Amygdala (tissue), 56 donors: ENCODE measurements at places on chromosomes 5 and 9.
A peak's percentile ranks its signal among the peaks of the same experiment; 100 is the strongest.

DNA sequence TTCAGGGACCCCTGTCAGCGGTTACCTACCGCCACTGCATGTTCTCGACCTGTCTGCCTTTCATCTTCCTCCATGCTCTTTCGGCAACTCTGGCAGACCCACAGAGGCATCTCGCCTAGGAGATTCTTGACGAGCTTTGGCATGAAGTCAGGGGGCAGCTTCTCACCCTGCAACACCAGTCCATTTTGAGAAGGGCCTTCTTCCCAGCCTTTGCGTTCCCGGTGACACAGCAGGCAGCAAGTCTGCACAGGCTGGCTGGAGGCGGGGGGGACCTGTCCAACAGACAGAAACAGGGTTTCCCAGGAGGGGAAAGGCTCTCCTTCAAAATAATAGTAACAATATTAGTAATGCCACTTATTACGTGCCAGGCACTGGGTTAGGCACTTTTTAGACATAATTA lies 15.5 kb downstream of the FAM193B start:
- DNase-seq, result no peak

DNA sequence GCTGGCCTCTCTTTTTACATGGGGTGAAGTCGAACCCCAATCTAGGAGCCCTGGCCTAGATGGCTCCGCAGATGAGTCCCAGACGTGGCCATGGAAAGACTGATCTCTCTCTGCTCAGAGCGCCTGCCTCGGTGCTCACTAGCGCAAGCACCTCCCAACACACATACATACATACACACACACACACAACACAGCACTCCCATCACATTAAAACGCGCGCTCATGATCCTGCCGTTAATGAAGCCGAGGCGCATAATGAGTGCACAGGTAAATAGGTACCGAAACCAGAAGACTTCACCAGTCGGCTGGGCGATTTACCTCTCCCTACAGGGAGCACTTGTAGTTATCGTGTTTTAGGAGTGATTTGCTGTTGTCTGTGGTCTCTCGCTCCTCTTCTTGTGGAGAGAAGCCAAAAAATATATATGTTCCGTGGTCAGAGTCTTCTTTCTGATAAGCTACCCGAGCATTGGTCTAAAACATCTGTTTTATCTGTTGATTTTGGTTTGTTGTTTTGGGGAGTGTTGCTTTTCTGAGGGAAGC lies 207.7 kb downstream of the MEF2C start:
- no peak for DNase-seq

DNA sequence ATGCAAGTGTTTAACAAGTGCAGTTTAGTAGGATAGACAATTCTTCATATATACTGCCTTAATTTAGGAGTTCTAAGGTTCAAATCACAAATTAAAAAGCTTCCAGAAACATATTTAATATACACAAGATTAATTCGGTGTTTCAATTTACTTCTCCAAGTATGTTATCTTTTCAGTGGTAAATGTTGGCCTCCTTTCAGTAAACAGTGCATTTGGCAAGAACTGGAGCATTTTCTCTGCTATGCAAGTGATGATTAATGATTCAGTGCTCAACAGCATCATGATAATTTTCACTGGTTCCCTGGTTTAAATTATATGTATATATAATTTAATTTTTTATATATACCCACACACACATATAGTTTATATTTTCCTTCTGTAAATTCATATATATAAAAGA lies 541.7 kb downstream of the EFNA5 start:
- no peak for DNase-seq

- DNase-seq, result no peak
These were observed 8.7 kb downstream of the IGIP start for GRCh38 chr5:140134277-140134935.

DNA sequence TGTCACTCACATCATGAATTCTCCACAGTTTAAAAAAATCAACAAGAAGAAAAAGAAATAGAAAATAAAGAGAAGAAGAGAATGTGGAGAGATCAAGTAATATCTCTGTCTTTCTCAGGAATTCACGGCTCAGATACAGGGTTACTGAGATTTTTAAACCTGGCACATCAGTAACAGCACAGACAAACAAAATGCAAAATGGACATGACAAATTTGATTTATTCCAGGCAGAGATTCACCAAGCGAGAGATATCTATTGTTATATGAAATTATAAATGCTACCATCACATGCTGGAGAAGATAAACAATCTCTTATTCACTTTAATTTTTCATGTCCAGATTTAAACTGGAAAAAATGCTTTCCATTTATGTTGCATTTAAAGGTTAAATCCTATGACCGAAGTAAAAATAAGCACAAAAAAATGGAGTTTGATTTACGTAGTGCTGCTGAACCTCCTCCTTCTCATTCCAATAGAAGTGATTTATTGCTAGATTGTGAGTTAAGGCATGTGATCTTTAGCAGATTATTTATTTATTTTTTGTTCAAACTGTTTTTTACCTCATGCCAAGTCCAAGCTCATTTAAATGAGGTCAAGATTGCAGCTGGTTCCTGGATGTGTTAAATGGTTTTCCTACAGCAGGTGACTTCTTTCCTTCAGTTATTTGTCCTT lies 926.4 kb downstream of the MAT2B start:
- no peak for DNase-seq

DNA sequence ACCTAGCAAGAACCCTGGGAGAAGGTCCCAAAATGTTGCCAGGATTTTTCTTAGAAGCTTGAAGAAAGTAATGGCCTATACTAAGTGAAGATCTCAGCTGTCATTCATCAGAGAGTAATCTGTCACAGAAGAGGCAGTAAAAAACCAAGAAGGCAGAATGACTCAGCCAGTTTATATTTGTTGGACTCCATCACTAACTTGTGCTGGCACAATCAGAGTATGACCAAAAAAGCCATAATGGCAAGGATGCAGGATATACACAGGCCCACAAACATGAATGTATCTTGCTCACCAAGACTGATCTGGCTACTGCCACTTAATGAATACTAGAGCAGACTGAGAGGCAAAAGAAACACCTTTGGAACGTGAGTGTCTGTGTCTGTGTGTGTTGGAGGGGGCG lies 104.0 kb upstream of the POU5F2 start:
- DNase-seq, result no peak

- DNase-seq, result peak; percentile 20
These were observed 66.9 kb downstream of the DCP2 start for GRCh38 chr5:113043491-113043931.

- DNase-seq, result no peak
These were observed 289.9 kb upstream of the ACTBL2 start for GRCh38 chr5:57772512-57772911.

- DNase-seq, result no peak
These were observed 3.7 kb upstream of the RAI14 start for GRCh38 chr5:34652466-34652865.

DNA sequence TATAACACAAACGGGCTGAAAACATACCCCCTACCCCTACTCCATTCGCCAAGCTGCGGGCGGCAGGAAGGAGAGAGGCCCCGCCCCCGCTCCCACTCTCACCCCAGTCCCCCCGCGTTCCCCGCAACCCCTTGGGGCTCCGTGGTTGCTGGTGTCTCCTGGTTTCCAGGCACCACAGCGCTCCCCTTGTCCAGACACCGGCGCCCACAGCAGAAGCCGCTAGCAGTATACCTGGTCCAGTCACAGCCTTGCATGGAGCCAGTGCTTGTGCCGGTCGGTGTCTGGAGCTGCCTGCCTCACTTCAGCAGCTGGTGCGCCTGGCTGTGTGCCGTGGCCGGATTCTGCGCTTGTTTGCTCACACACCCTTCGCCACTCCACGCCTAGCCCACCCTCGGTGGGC lies 240.5 kb upstream of the DAB2 start:
- DNase-seq, result no peak

DNA sequence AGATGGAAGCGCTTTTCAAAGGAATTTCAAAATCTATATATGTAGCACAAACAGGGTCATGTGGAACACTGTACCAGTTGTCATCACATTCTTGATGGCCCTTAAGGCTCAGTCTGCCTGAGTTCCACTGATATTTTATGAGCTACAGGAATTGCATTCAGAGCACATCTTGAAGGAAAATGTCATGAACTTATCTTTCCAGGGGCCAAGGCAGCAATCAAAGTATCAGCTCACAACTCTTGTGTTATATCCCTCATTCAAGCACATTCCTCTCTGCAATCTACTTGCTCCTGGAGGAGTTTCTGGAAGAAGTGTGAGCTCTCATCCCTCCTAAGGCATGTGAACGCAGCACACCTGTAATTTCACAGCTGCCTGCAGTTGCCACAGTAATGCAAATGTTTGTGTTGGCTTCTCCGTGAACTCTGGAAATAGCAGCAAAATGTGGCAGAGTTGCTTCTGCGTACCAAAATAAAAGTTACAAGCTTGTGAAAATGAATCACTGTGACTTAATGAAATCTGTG lies 89.7 kb upstream of the EQTN start:
- DNase-seq, result no peak

DNA sequence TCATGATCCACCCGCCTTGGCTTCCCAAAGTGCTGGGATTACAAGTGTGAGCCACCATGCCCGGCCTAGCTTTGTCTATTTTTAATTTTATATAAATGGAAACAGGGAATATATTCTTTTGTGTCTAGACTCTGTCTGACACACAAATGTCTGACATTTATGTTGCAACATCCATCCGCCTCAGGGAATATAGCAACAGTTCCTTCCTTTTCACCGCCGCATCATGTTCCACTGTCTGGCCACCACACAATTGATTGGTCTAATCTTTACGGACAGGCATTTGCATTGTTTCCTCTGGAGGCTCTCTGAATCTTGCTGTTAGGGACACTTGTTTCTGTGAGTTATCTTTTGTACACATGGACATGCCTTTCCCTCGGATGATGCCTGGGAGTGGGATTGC lies 20.1 kb upstream of the TBC1D9B start:
- DNase-seq, result no peak

DNA sequence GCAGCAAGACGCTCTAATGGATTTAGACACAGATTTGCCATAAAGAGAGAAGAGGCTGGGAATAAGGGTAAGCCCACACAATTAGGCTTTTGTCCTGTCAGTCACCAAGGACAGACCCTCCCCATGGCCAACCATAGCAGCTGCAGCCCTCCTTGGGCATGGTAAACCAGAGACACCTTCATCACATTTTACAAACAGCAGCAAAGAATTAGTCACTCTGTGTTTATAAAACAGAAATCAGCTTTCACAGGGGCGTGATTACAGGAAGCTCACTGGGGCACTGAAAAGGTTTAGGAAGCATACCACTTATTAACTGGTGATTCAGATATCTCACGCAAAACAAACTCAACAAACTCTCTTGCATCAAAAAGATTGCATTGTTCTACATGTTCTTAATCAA lies 37.3 kb upstream of the ZNF622 start:
- no peak for DNase-seq

- no peak for DNase-seq
These were observed 262.9 kb downstream of the SEMA5A start for GRCh38 chr5:9283021-9283420.

DNA sequence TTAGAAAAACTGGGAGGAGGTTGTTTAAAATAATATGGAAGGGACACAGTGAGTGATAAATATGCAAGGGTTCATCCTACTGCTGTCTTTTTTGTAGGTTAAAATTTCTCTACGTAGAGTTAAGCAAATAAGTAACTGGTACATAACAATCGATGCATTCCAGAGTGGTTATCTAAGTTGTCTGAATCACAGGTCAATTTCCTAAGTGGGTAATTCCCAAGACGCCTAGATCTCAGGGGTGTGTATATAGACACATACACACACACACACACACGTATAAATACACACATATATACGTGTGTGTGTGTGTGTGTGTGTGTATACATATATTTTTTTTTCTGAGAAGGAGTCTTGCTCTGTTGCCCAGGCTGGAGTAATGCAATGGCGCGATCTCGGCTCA lies 22.3 kb downstream of the CAAP1 start:
- DNase-seq, result no peak

GRCh38 chr5:10447041-10447440 lies 5.4 kb downstream of the ROPN1L start:
- no peak for DNase-seq

DNA sequence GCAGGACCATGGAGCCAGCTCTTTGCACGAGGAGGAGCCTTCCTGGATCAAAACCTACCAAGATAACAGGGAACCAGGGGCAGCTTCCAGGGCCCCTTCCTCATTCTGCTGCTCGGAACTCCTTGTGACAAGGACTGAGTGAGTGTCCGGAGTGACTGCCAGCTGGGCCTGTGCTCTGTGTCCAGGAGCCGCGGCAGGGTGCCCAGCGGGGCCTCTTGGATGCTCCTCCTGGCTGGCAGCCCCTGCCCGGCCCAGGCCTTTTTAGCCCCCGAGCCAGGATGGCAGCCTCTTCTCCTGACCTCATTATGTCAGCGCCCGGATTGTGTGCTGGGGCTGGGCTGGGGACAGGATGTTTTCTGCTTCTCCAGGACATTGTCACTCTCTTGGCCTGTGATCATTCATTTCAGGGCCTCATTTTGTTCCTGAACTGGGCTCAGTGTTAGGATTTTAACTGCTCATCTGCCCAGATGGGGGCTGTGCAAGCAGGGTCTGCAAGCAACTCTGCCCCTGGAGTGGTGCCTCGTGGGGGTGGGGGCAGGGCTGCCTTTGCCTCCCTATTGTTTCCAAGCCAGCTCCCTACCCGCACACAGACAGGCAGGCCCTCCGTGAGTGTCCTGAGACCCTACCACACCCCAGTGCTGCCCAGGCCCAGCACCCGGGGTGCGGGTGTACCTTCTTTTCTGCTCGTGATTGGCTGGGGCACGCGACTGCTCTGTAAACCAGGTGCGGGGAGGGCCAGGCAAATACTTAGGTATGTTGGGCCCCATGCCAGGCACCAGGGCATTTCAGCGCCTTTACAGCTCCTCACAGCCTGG lies 161.6 kb downstream of the COL23A1 start:
- DNase-seq, result peak; percentile 41

DNA sequence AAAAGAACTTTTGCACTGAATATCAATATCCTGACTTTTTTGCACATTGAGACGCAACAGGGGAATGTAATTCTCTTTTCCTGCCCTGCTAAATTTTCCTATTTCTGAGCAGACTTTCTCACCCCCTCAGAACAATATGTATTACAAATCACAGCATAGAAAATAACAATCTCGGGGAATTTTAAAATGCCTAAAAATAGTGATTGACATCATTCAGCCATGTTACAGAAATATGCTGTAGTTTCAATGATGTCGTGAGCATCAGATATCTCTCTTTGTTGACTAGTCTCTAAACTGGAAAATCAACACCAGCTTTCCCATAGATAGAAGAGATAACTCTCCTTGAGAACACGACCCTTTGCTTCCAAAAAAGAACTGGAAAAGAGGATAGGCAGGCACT lies 166.7 kb downstream of the ZDHHC21 start:
- DNase-seq, result no peak

GRCh38 chr5:170425731-170426130 lies 36.6 kb upstream of the KCNMB1 start:
- DNase-seq, result no peak

- DNase-seq, result no peak
These were observed 148.8 kb upstream of the ZNF608 start for GRCh38 chr5:124895236-124895635.

DNA sequence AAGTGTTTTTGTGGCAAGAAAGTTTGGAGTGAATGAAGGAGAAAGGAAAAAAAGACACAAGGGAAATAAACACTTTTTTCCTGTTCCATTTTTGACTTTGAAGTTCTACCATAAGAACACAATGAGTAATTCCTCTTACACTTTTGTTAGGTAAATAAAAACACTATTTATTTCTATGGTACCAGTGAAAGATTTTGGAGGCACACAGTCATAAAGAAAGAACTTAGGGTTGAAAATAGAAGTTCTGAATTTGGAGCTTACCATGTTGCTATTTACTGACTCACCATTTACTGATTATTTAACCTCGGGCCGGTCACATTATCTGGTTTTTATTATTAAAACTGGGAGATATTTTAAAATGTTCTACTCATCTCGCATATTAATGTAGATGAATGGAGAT lies 367.8 kb downstream of the TLE1 start:
- no peak for DNase-seq

GRCh38 chr5:113378514-113378913 lies 56.3 kb downstream of the TSSK1B start:
- no peak for DNase-seq
